ENCODE measurements at places on chromosomes 6 and 20.
A peak's percentile ranks its signal among the peaks of the same experiment; 100 is the strongest.

DNA sequence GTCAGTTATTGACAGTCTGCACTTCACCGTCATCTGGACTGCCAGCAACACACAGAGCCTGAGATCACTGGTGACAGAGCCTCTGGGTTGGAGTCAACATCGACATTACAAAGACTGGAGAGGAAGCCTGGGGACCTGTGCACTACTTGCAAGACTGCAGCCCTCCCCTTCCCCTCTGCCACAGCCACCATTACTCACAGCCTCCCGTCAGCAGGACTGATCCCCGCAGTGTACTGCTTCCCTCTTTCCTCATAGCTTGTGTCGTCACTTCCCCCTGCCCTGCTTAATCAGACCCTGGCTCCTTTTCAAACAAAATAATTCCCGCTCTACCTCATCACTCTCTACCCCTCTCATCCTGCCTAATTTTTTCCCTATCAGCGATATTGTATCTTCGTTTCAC, 235.5 kb upstream of the KCNQ5 start:
- no peak for DNase-seq

- no peak for DNase-seq
Measured at GRCh38 chr6:156976216-156977127, 199.3 kb downstream of the ARID1B start.

DNA sequence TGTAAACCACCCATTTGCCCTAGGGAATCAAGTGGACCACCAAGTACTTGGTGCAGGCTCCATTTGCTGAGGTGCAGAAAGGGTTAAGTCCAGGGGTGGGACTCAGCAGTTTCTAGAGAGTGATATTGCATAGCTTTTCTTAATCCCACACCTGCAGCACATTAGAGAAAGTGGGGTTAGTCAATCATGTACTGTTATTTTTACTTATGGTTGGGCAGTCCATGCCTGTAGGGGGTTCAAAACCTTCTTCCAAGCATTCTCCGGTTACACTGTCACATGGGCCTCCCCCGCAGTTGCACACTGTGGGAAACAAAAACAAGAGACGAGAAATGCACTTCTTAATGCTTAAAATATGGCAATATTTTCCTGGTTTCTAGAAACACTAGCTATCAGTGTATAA, 65.5 kb downstream of the LAMA4 start:
- no peak for DNase-seq

- peak; percentile 35 for DNase-seq
Measured at GRCh38 chr6:109336221-109336961, 45.9 kb downstream of the CD164 start.

DNA sequence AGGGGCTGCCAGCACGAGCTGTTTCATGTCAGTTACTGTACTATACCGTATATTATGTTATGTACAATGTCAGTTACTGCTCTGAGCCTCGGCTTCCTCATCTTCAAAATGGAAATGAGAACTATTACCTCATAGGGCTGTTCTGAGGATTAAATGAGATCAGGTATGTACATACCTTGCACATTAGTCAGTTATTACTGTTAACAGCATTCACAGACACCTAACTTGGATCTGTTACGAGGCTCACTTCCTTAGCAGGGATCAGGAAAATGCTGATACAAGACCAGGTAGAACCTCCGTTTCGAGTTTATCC, 69.7 kb upstream of the TBC1D7 start:
- DNase-seq: no peak

DNA sequence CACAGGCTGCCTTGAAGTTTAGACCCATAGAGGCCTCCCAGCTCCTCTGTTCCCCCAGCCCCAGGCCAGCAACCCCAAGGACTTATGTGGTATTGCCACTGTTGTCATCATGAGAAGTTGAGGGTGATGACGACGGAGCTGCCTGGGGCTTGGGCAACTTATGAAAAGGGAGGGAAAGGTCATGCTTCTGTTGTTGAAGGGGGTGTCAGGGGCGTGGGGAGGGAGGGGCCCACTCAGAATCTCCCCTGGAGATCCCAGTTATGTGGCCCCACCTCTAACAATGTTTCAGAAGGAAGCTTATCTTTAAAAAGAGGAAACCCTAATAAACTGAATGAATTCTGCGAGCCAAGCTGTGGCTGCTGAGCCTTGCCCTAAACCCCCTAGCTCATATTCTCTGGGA, 4.2 kb downstream of the ADTRP start:
- no peak for DNase-seq

DNA sequence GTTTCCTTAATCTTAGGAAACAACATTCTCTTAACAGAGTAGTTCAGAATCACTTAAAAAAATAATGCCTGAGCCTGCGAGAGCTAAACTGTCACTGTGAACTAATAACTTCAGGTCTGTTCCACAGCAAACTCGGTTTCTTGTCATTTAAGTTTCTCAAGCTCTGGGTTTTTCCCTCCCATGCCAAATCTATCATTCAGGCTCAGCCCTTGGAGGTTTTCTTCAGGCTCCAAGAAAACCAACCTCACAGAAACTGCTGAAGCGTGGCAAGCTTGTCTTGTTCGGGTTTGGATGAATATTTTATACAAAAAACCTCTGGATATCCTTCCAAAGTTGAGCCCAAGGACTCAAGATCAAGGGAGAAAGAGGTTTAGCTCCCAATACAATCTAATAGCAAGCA, 99.7 kb upstream of the SNX9 start:
- DNase-seq: no peak

DNA sequence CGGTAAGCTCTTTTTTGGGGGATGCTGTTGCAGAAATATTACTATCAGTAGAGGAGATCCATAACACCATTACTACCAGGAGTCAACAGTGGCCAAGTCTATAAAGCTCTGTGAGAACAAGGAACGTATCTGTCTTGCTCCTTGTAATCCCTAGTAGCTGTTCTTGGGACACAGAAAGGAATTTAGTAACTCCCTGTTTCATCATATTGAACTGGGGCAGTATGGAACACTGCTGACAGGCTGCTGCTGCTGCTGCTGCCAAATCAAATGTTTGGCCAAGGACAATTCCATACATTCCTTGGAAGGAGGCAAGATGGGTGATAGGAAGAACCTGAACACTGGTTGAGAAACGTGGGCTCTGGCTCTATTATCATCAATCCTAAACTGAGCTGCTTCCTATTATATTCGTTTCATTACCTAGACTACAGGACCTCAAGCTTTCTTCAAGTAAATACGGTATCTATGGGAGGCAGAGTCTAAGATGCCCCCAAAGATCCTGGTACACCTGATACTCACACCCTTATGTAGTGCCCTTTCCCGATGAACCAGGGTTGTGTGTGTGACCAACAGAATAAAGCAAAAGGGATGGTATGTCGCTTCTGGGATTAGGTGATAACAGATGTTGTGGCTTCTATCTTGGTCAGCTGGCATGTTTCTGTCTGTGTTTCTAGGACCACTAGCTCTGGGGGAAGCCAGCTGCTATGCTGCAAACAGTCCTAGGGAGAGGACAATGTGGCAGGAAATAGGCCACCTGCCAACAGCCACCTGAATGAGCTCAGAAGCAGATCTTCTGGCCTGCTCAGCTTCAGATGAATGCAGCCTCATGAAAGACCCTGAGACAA, 39.5 kb downstream of the ELOVL5 start:
- peak; percentile 81 for DNase-seq

GRCh38 chr6:22017766-22018165, 279.1 kb downstream of the PRL start:
- no peak for DNase-seq

- DNase-seq: no peak
Measured at GRCh38 chr6:39049575-39050283, 1.1 kb downstream of the GLP1R start.

GRCh38 chr6:168333491-168333890, 13.9 kb upstream of the DACT2 start:
- DNase-seq: no peak

DNA sequence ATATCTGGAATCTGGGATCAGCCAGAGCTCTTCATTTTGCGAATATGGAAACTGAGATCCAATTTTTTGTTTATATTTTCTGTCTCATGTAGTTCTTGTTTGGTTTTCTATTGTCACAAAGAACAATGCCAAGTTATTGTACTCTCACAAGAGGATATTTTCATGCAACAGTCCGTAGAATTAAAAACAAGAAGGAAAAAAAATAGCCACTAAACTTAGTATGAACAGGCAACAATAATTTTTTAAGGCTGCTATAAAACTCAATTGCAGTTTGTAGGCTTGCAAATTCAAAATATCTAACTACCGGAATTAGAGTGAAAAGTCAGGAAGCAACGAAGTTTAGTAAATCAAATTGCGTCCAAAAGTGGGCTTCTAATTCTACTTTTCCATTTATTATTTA, 1.2 kb downstream of the POPDC3 start:
- no peak for DNase-seq

GRCh38 chr20:24619212-24619611, 149.8 kb downstream of the SYNDIG1 start:
- no peak for DNase-seq

GRCh38 chr6:150349546-150349945, 19.3 kb upstream of the IYD start:
- DNase-seq: no peak

DNA sequence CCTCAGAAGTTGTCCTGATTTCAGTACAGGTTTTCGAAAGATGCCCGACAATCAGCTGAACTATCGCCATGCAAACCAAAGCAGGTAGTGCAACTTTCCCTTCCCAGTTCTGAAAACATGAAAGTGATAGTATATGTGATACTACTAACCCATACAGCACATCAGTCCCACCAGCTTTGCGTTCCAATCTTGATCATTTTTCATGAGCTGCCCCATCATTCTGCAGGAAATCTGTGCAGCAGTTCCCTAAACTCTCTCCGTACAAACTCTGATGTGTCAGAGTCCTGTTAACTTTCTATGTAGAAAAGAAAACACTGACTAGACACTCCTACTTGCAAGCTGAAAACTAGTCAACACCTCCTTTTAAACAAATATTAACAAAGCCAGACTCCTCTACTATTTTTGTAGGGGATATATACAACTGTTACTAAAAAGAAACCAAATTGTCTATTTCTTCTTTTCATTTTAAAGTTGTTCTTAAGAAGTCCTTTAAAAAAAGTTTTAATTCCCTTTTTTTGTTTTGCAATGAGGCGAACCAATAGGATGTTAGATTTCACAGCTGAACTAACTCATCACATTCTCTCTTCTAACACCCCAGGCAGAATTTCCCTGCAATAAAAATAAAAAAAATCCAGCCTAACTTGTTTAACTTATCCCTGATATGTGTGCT, 99.6 kb upstream of the DST start:
- DNase-seq: no peak

- no peak for DNase-seq
Measured at GRCh38 chr6:106253731-106254130, 71.8 kb downstream of the ATG5 start.

DNA sequence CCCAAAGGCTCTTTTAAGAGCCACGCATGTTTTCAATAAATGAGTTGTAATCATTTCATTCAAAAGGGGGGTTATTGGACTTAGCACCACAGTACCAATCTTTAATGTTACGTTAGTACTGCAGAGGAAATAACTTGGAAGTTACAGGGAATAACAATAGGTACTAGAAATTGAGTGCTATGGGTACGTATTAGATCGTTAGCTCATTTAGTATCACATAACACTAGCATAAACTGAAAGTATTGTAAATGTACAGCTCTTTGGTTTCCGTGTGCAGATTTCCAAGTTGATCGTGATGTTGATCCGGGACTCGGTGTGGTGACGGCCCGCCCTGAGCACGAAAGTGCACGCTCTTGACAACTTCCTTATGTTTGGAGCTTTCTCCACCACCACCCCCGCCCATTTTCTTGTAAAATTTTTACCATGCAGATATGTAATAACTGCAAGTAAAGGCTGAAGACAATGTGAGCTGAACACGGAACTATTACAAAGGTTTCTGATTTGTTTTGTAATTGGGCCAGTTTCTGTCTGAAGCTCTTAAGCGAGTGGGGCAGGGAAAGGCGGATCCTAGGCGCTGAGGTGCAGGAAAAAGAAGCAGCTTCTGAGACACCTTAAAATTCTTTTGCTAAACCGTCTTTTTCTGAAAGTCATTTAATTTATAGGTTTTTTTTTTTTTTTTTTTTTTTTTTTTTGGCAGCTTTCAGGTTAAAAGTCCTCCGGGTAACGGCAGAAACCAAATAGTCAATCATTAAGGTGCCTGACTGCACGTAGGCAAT, 71.5 kb downstream of the HFE start:
- no peak for DNase-seq

DNA sequence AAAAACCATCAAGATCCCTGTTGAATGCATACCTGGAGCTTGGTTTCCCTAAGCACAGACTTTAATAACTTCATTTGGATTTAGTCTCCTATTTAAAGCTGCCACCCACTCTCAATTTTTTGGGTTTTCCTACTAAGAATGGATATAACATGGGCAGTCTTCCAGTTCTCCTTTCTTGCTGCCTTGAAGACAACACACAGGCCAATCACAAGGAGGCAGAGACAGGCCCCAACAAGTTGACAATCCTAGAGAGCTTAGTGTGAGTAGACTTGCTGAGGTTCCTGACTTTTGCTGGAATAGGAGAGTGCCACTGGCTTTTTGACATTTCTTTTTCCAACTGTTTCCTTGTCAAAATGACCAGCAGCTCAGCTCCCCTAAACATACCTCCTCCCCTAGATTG, 112.3 kb upstream of the ESR1 start:
- DNase-seq: no peak

DNA sequence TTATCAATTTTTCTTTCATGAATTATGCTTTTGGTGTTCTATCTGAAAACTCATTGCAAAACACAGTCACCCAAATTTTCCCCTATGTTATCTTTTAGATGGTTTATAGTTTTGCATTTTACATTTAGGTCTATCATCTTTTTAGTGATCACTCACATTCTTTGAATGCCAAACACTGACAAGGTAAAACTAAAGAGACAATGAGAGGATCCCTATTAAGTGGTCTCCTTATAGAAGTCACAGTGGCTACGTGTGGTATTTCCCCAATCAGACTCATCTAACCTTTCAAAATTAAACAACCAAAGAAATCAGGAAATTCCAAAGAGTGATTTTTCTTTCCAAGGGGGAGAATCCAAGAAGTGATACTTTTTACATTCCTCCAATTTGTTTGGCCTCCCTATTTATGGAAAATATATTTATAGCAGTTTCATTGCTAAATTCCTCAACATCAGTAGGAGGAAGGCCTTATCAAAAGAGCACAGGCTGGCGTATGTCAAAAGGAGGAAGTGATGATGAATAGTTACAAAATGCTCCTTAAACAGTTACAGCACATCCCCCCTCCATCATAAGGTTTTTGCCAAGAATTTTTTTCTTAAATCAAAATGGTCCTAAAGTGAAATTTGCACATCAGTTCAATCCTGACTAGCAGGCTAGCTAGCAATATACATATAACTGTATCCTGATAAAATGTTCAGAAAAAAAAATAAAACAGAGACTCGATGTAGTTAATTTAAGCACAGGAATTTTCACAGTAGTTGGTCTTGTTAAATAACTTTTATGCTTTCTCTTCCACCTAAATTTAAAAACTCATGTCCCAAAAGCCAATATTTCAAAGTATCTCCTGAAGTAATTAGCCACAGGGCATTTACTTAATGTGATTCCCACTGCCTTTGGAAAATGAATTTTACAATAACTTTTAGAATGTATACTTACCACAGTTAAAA, 76.2 kb upstream of the IPCEF1 start:
- no peak for DNase-seq
